Cerebellar cortex (tissue), 1 donor: ENCODE measurements at places on chromosomes 13 and 19.

DNA sequence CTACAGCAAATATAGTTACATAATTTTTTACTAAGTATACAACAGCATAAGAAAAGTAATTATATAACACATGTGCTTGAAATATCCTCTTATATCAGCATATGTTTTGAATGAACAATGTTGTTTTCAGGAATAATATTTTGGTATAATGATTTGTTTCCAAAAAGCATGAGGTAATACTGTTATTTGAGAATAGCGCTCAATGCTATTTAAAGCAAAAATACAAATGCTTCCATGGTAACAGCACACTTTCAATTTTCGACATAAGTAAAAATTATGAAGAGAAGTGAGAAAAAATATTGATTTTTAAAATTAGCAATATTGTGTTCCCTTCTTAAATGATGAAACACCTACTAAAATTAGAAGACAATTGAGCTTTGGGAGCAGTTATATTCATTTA lies 715.9 kb upstream of the ATXN8OS start:
- DNase-seq: no peak

GRCh38 chr19:19490214-19490968 lies 25.0 kb downstream of the TSSK6 start:
- peak; percentile 87 for DNase-seq

DNA sequence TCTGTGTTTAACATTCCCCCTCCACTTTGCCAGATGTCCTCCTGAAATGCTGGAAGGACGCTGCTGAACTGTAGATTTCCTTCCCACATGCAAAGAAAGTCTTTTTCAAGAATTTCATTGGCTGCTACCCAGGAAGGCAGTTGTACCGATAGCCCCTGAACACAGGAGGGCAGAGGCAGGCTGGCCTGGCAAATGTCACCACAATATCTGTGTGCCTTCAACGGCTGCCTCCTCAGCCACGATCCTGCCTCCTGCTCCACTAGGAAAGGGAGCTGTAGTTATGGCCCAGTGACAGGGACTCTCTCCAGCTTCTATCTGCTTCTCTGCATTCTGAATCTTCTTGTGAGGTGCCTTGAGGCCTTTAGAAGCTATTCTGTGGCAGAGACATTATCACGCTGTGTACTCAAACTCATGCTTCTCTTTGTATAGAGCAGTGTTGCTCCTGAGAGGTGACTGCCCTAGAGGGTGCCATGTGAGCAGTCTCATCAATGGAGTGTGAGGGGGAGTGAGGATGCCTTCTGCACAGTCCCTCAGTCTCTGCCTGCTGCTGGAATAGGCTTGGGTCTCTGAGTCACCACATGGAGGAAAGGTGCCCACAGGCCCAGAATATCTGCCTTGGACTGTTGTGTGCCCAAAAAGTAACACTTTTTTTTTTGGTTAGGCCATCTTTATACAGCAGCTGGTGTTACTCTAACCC lies 279.8 kb downstream of the DNAJC15 start:
- peak; percentile 34 for DNase-seq

- no peak for DNase-seq
These were observed 40.0 kb upstream of the ISYNA1 start for GRCh38 chr19:18477974-18478373.

DNA sequence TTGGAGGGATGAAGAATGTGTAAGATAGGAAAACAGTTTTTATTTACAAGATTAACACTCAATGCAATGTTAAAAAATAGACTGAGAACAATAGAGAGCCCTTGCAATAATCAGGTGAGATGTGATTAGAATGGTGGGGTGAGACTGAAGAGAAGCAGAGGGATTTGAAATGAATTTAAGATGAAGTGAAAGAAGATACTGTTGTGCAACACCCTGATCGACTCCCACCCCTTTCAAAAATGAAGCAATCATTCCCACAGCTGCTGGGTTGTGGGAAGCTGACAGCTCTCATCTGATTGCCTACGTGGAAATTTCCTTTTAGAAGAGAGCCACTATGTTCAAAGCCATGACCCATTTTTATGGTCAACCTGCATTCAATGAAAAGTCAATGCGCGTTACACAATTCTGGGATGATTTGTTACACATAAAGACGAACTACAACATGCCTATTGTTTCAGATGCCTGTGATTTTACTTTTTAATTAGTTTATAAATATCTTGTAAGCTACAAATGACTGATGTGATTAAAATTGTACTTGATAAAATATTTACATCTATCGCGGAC lies 1374.8 kb downstream of the PCDH9 start:
- no peak for DNase-seq

DNA sequence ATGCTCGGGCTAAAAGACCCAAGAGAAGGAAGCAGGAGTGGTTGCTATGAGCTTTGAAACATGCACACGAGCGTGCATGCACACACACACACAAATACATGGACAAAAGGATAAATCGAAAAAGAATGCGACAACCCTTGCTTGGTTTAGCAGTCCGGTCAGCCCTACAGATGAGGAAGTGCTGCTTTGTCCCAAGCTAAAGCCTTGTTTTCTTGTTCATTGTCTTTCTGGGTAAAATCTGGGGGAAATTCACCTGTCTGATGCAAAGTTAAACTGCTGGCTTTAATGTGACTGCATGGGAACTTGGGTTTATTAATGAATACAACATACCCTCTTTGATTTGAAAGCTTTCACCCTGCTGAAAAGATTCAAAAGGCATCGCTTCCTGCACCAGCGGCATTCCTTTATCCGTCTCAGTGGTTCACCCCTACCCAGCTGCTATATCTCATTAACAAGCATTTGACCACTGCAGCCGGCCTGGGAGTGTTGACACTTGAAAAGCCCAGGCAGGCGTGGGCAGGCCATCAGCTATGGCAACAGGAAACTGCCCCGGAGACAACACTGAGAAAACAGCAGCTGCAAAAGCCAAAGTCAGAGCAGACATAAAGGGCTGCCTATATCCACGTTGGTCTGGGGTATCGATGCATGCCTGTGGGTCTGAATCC lies 301.7 kb downstream of the NDFIP2 start:
- DNase-seq: peak; percentile 30

- DNase-seq: no peak
These were observed 150.9 kb downstream of the RGCC start for GRCh38 chr13:41608111-41608838.

DNA sequence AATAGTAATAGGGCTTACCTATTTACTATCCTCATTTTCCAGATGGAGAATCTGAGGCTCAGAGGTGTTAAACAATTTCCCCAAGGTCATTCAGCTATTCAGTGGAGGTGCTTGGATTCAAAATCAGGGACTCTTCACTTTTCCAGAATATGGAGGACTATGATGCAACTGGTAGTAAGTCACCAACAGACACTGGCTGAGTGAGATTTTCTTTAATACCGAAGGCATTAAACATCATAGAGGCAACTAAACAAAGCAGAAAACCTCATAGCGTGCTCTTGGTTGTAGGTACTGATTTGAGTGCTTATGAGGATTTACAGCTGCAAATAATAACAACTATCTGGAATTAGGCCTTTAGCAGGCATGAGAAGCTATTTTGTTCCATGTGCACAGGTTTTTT lies 134.4 kb downstream of the DLEU7 start:
- DNase-seq: no peak

- no peak for DNase-seq
These were observed 18.8 kb upstream of the SPC24 start for GRCh38 chr19:11174336-11174735.

GRCh38 chr13:114035583-114036531 lies 62.0 kb upstream of the C13orf46 start:
- peak; percentile 33 for DNase-seq

DNA sequence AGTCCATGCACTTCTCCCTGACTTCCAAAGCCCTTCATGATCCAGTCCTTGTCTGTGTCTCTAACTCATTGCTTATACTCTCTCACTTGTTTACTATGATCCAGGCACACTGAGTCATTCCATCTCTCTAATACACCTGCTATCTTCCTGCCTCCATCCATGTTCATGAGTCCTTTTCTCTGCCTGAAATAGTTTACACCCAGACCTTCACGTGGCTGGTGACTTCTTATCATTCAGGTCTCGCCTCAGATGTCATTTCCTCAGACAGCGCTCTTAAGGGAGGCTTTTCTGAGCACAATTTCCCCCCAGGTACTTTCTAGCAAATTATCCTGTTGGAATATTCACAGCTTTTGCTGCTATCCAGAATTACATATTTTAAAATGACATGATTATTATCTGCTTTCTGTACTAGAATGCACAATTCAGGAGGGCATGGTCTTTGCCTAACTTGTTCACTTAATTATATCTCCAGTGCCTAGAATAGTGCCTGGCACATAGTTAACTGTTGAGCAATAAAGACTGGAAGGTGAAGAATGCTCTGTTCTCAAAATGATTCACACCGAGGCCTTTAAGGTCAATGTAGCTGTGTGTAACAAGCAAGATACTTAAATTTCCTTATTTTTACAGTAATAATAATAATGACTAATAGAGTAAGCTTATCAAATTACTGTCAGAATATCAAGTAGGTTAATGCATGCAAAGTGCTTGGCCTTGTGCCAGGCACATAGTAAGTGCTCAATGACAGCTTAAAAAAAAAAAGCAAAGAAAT lies 183.7 kb upstream of the SPRY2 start:
- no peak for DNase-seq

DNA sequence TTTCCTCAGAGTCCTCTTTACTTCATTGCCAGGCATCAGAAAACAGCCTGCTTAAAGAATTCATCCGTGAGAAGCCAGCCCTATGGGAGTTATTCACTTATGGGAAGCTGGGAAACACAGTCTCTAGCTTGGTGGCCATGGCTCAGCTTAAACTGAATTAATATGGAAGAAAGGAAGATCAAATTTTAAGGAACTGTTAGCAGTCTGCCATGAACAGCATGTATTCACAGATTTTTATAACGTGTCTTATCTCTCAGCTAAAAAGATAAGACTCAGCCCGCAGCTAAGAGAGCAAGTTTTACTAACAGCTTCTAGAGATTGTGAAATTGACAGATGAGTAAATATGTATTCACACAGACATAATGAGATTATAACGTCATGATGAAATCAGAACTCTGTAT lies 253.7 kb upstream of the RXFP2 start:
- DNase-seq: no peak

- DNase-seq: no peak
These were observed 6.5 kb downstream of the CCNA1 start for GRCh38 chr13:36438594-36439483.
